OCI-M1 (cell line): ENCODE measurements at places on chromosomes 1 and 21.

- DNase-seq, result no peak
Measured at GRCh38 chr1:204350857-204351573, 8.7 kb downstream of the PLEKHA6 start.

DNA sequence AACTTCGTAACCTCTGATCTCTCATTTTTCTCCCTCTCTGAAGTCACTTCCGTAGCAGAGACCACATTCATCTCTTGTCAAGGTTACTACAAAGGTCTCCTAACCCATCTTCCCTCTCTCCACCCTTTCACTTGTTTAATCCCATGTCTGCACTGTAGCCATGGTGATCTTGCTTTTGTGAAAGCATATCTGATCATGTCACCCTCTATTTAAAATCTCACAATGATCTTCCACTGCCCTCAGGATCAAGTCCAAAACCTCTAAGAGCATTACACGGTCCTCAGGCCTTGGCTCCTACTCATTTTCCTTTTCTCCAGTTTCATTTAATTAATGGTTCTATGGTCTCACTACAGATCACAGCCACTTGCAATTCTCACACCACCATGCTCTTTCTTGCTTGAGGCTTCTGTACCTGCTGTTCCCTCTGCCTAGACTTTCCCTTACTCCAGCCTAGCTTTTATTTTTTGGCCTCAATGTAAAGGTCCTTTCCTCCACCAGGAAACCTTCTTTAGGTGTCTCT lies 12.1 kb downstream of the ARHGEF11 start:
- DNase-seq, result no peak

DNA sequence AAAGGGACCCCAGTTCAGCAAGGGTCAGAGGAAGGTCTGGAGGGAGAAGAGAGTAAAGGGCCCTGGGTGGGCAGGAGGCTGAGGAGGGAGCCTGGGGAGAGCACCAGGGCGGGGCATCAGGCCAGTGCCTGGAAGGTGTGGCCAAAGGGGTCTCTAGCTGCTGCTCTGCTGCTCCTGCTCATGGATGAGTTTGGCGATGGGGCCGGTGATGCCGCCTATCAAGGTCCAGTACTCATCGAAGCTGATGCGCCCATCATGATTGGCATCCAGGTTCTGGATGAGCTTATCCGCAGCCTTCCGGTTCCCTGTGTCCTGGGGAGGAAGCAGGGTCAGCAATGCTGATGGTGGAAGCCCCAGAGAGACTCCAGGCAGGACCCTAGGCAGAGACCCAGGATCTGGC lies 5.6 kb downstream of the S100A16 start:
- no peak for DNase-seq

GRCh38 chr1:57061369-57061768 lies 95.6 kb upstream of the C8B start:
- DNase-seq, result peak; percentile 41

GRCh38 chr1:213568929-213569815 lies 418.6 kb upstream of the PROX1 start:
- no peak for DNase-seq

DNA sequence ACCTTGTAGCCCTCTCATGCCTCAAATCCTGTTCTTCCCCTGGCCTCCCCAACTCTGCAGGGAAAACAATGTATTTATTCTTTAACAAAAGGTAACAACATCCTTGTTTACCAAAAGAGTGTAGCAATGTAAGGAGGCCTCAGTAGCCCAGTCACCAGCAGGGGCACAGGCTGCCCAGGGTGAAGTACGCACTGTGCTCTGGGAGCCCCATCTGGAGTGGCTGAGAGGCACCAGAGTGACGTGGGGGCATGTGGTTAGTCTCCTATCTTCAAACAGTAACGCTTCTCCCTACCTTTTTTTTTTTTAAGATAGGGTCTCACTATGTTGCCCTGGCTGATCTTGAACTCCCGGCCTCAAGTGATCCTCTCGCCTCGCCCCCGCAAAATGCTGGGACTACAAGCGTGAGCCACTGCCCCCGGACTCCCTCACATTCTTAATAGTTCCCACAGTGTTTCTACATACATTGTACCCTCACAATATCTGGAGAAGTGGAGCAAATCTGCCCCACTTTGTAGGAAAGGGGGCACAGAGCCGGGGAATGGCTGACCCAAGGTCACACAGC lies 51.3 kb upstream of the ECE1 start:
- no peak for DNase-seq

DNA sequence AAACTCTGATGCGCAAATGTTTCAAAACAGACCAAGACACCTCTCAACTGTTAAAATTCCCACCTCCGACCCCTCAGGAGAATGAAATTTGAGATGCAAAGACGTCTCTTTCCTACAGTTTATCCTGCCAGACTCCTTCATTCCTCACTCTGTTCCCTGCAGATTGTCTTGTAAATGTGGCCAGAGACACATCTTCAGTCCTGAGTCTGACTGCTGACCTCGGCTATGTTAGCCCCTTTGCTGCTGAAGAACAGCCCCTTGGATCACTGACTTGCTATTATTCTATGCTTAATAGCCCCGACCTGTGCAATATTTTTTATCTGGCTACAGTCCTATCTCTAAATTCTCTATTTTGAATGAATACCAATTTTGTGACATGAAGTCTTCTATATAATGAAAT lies 16.6 kb upstream of the ESRRG start:
- DNase-seq, result no peak

- peak; percentile 55 for DNase-seq
Measured at GRCh38 chr1:244445320-244446181, 6.2 kb downstream of the ADSS2 start.

DNA sequence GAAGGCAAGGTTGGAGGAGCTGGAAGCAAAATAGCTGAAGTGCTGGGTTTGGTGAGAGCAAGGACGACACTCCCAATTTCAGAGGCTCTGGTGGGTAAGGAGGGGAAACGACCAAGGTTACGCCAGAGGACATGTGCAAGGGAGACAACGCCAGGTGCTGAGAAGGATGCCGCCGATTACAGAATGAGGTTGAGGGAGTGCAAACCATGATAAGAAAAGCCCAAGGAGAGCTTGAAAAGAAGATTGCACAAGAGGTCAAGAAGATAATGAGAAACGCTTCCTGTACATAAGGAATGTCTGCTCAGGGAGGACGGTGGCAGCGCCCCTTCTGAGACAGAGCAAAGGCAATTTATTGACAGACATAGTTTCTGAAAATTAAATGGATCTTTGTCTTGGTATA lies 382.0 kb upstream of the PROX1 start:
- DNase-seq, result peak; percentile 95

GRCh38 chr1:161739865-161740566 lies 9.6 kb upstream of the DUSP12 start:
- DNase-seq, result no peak

GRCh38 chr1:172917972-172918371 lies 132.8 kb downstream of the TNFSF18 start:
- DNase-seq, result no peak

- no peak for DNase-seq
Measured at GRCh38 chr1:184406479-184406878, 19.6 kb downstream of the C1orf21 start.

DNA sequence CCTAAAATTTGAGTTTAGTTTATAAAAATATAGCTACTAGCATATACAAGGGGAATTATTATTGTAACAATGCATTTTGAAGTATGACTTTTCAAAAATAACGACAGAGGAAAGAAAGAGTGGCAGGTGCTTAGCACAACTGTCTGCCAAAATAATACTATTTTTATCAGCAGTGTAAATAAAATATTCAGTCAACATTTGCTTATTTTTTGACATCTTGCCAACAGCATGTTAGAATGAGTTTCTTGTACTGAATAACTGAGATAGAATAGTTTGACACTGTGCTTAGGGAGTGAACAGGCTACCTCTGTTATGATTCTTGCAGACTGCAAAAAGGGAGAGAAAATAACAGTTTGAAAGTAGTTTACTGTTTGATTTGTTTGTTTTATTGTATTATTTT lies 909.8 kb downstream of the BRINP3 start:
- DNase-seq, result no peak

GRCh38 chr1:36172983-36173382 lies 17.0 kb downstream of the MAP7D1 start:
- DNase-seq, result no peak

- no peak for DNase-seq
Measured at GRCh38 chr1:246651012-246651695, 73.1 kb upstream of the SCCPDH start.

- peak; percentile 60 for DNase-seq
Measured at GRCh38 chr1:240189386-240189989, 97.8 kb downstream of the FMN2 start.

DNA sequence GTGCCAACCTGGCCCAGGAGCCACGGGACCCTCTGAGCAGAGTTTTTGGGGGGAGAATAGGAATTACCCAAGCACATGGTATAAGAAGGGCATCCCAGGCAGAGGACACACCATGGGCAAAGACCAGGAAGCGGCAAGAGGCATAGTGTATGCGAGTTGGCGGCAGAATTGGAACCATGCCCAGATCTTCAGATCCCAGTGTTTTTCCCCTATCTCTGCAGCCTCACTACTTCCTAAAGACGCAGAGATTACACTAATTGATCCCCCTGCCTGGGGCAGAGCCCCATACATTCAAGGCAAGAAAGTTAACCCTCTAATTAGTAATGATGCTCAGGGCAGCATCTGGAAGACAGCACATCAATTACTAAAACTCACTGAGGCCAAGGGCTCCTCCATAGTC lies 48.2 kb downstream of the SYT2 start:
- no peak for DNase-seq

DNA sequence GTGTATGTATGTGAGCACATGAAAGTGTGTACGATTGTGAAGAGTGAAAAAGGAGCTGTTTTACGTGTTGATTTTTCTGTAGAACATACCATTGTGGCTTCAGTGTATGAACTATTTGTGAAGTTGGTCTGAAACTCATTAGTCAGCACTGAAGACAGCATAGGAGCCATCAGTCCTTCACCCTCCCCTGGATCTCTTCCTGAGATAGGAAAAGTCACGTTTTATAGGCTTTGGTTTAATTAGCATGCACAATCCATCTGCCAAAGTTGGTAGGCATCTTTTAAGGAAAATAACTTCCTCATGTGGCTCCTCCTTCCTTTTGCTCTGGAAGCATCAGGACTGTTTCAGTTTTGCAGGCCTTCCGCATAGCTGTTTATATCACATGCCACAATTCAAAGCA lies 1.4 kb upstream of the RABIF start:
- no peak for DNase-seq

- DNase-seq, result no peak
Measured at GRCh38 chr1:236222632-236223031, 59.1 kb downstream of the ERO1B start.

DNA sequence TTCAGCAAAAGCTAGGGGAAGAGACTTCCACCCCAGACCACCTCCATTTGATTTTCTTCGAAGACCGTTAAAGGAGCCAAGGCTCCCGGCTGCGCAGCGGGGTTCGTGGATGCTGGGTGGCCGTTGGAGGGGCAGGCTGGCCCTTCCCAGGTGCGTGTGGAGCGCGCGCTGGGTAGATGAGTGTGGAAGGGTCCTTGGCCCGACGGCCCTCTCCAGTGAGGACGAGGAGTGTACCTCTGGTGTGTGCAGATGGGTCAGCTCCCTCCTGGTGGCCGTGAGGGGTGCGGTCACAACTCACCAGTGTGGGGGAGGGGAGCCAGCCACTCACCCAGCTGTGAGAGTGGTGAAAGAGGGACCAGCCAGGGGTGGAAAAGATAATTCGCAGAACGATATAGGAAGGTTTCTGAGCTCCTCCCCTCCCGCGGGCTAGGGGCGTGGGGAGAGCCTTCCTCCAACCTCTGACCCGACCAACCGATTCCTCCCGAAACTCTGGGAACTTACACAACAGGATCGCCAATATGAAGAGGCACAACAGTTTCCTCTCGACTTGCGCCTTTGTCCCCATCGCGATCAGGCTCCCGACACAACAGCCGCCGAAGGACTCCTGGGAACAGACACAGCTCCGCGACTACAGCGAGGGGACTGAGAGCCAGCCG lies at the start of gene F11R:
F11R (minus strand) TSS at position 644 of the 656 bp plus-strand sequence; CDS start at position 565, 79 bp downstream.
- peak; percentile 95 for DNase-seq

GRCh38 chr1:114296413-114296812 lies 142.7 kb upstream of the SYT6 start:
- DNase-seq, result no peak

- no peak for DNase-seq
Measured at GRCh38 chr1:25545767-25546166, 2.4 kb downstream of the LDLRAP1 start.

GRCh38 chr1:18928985-18929384 lies 26.6 kb upstream of the ALDH4A1 start:
- no peak for DNase-seq

DNA sequence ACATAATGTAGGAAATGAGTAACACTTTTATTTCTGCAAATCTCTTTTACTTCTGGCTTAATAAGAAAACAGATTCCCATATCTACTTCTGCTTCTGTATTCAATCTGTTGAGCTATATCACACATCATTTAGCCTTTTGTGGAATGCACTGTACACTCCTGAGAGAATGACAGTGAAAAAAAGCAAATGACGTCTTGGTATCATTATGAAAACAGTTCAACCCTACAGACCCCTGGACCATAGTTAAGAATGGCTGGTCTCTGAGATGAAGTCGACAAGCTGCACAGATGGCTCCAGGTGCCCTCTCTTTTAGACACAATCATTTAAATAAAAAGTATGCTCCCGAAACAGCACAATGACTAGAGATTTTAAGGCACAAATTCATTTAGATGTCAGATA lies 247.0 kb downstream of the RERE start:
- DNase-seq, result no peak

DNA sequence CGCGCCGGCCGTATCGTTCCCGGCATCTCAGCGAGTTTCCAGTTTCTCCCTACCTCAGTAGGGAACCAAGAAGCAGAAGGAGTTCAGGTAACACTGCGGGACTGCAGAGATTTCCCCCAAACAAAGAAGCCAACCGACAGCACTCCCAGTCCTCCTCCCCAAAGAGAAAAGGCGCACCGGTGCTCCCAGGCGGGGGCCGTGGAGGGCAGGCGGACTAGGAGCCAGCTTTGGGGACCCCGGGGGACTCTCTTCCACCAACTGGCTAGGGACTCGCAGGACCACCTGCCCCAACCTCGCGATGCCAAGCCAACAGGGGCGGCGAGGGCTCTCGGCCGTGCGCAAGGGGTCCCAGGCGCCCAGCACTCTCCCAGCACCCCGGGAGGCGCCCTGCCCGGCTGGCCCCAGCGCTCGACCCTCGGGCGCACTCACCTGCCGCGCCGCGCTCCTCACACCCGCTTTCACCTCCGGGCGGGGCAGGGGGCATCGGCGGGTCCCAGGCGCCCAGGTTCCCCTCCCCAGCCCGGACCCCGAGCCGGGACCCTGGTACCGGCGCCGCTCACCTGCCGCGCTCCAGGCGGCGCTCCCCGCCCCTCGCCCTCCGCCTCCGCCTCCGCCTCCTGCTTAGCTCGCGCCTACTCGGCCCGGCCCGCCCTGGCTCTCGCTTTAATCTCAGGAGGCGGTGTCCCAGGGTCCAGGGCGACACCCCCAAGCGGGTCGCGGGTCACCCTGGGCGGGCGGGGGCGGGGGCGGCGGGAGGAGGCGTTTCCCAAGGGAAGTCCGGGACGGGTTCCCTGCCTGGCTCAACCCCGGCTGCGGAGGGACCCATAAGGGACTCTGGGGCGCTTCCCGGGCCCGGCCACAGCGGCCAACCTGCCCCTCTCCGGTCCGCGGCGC lies at the start of gene TMPRSS2:
TMPRSS2 (minus strand) TSS at position 638 of the 894 bp plus-strand sequence. CDS start 10,025 bp downstream, outside the sequence.
- no peak for DNase-seq
